ENCODE measurements at places on chromosomes 11 and 22. TPM values are rescaled to one million over a fixed set of nuclear protein-coding genes. Genes with fewer than 3 reads are reported as not detected.

The PDGFB gene
- polyA plus RNA-seq = 14.6 TPM

The LYVE1 gene
- polyA plus RNA-seq = 57.7 TPM

The PTPN5 gene
- polyA plus RNA-seq = 1.3 TPM

The CYP2R1 gene
- 20.1 TPM for polyA plus RNA-seq

The DMC1 gene
- polyA plus RNA-seq = 4.1 TPM

The VSIG10L2 gene
- 0.06 TPM for polyA plus RNA-seq

The OR52E8 gene
- polyA plus RNA-seq = not detected

- no peak for DNase-seq
Measured at GRCh38 chr11:69807106-69807815, 12.0 kb downstream of the FGF3 start.

- no peak for DNase-seq
Measured at GRCh38 chr11:44319552-44320288, 9.8 kb upstream of the ALX4 start.

- peak; percentile 46 for DNase-seq
Measured at GRCh38 chr11:3091846-3092602, 34.8 kb upstream of the CARS1 start.

DNA sequence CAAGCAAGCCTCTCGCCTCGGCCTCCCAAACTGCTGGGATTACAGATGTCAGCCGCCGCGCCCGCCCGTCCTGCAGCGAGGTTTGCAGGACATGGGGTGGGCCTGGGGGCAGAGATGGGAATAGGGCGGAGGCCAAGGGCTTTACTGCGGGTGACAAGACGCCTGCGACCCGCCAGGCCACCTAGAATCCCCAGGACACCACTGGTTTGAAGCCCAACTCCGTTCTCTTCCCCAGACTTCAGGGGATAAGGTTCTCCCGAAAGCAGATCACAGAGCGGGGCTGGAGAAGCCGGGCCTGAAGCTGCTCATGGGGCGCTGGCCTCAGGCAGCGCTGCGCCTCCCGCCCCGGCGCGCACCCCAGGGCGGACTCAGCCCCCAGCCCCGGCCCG lies 354 bp downstream of the POLR2L start:
- no peak for DNase-seq

GRCh38 chr11:117449111-117449693 lies 121.5 kb downstream of the CEP164 start:
- no peak for DNase-seq

DNA sequence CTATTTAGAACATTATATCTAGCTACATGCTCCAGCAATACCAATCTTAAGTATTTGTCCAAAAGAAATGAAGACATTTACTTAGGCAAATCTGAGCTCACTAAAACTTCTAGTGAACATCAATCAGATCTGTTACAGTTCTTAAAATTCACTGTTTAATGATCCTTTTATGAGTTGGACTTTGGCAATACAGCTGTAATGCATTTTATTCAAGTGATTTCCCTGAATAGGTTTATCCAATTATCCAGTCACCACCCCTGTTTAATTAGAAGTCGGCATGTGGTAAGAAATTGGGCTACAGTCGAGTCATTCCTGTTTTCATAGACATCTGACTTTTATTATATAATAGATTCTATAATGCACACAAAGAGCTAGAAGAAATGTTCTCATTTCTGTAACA lies 1029.0 kb upstream of the TENM4 start:
- no peak for DNase-seq

GRCh38 chr11:75910426-75911145 lies 95.6 kb downstream of the UVRAG start:
- DNase-seq = no peak

DNA sequence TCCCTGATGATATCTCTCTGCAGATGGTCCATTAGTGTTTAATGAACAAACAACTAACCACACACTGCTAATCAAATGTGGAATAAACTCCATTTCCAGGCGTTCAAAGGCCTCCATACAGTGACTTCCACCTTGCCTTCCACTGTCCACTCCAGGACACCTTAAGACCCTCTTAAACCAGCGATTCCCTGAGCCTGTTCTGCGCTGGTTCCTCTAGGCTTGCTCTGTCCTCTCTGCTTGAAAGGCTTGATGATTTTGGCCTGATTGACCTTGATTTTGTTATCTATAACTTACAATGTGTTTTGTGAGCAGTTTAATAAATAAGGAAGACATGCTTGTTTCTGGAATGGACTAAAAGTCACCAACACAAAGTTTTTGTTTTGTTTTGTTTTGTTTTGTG lies 12.0 kb downstream of the OVCH2 start:
- no peak for DNase-seq

DNA sequence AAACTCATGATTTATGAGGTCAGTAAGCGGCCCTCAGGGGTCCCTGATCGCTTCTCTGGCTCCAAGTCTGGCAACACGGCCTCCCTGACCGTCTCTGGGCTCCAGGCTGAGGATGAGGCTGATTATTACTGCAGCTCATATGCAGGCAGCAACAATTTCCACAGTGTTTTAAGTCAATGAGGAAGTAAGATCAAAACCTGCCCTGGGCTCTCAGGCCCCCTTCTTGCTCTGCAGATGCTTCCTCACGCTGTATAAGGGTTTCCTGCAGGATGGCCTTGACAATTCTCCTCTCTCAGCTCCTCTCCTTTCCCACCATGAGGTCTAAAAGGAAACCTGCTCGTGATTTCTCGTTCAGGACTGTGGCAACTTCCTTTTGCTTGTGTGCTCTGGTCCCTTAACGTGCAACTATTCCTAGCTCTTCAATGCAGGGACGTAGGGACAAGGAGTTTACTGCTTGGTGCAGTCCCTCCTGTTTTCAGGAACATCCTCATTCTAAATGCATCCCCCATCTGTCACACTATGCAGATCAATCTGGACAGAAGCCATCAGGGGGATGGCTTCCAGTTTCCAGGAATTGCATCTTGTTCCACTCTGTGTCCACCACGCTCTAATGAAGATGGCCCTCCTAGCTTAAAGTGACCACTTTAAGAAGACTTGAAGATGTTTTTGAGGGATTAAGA lies 64.3 kb upstream of the IGLL5 start:
- DNase-seq = no peak

- DNase-seq = no peak
Measured at GRCh38 chr22:23264610-23265367, 84.5 kb downstream of the BCR start.

DNA sequence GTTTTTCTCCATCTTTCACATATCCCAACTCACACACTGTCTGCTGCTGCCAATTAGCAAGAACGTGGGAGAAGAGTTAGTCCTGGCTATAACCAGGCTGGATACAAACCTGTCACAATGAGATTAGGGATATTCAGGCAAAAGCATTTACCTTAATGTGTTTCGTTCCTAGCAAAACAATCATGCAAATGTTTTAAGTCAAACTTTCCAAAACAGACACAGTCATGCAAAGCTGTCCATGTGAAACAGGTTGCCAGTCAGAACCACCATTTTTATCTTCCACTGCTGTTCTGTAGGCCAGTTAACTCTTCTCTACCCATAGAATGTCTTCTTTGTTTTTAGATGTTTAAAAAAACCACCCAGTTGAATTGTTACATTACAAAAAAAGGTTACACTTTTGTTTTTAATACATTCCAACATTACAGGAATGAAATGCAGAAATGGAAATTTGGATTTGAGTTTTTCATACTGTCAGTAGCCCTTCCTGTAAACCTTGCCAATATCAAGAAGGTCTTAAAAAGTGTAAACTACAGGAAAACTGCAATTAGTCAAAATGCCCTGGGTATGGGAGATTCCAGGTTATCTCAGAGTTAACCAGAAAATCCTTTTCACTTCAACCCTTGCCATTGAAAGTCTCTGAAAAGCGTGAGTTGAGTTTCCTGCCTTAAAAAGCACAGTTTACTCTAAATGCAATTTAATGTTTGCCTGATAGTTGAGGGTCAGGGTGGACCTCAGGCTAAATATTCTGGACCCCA lies 34.2 kb upstream of the LDLRAD3 start:
- DNase-seq = no peak

GRCh38 chr11:123482218-123482617 lies 52.1 kb downstream of the GRAMD1B start:
- DNase-seq = no peak

- DNase-seq = no peak
Measured at GRCh38 chr11:121553389-121553788, 100.6 kb upstream of the SORL1-AS1 start.

DNA sequence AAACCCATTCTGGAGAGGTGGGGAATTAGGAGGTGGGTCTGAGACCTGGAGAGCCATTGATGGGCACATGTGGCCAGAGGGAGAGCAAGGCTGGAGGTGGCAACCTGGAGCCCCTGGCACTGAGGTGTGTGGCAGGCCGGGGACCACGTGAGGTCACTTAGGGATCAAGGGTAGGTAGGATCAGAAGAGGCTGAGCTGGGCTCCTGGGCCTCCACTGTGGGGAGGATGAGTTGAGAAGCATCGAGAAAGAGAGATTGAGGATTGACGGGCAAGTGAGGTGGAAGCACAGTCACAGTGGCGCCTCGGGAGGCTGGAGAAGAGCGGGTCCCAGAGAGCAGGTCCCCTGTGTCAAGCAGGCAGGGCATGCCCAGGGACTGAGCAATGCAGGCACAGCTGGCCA lies 4.1 kb downstream of the GNAZ start:
- DNase-seq = no peak

DNA sequence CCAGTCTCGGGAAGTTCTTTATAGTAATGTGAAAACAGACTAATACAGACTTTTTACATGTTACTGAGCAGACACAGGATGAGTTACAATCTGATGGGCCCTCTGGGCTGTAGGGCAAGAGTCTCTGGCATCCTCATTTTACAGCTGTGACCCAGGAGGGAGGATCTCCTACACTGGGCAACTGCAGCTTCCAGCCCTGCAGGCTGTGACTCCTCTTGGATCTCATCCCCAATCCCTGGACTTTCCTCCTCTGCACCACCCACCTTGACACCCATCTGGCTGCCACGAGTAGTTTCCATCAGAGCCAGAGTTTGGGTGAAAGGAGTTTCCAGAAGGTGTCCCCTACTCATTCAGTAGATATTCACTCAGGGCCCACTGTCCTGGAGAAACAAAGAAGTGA lies 48.9 kb upstream of the MYEOV start:
- DNase-seq = no peak

DNA sequence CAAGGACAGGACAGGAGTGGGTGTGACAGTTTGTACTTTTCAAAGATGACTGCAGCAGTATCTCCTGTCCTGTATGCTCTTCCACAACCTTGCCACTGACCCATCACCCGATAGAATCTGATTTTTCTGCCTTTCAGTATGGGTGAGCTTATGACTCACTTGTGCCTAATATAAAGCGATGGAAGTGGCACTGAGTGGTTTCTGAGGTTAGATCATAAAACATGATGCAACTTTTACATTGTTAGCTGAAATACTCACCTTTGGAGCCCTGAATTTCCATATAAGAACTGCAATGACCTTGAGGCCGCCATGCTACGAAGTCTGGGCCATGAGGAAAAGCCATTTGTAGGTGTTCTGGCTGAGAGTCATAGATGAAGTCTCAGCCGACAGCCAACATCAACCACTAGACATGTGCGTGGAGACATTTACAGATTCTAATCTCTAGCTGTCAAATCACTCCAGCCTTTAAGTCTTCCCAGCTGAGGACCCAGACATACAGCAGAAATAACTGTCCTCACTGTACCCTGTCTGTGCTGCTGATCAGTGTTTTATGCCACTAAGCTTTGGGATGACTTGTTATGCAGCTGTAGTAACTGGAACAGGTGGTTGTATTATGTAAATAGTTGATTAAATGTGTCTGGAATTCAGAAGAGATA lies 105.9 kb upstream of the ARHGAP20 start:
- no peak for DNase-seq

DNA sequence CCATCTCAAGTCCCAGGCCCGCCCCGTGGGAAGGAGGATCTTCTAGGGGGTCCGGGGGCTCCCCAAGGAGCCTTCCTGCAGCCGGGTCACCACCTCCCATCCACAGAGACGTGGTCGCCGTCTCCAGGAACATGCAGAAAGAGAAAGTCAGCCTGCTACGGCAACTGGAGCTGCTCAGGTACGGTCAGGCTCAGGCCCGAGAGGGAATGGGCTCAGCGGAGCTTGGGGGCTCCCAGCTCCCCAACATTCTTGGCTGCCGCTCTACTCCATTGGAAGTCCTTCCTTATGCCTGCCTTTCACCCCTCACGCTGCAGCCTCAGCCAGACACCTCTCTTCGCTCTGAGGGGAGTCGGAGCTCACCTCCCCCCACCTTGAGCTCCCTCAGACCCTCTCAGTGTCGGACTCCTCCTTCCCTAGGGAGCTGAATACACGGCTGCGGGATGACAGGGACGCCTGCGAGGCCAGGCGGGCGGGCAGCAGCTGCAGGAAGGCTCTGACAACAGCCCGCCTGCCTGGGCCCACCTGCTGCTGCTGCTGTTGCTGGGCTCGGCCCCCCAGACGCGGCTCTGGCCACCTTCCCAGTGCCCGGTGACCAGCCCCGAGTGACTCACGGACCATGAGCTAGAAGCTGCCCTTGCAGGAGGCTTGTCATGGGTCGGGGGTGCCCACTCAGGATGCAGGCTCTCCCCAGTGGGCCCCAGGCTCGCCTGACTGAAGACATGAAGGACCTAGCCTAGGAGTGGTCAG lies 1.5 kb upstream of the CD151 start:
- no peak for DNase-seq

GRCh38 chr22:19870153-19871022 lies 15.7 kb upstream of the GNB1L start:
- DNase-seq = no peak

- peak; percentile 54 for DNase-seq
Measured at GRCh38 chr11:119144825-119145486, 3.9 kb upstream of the ABCG4 start.

DNA sequence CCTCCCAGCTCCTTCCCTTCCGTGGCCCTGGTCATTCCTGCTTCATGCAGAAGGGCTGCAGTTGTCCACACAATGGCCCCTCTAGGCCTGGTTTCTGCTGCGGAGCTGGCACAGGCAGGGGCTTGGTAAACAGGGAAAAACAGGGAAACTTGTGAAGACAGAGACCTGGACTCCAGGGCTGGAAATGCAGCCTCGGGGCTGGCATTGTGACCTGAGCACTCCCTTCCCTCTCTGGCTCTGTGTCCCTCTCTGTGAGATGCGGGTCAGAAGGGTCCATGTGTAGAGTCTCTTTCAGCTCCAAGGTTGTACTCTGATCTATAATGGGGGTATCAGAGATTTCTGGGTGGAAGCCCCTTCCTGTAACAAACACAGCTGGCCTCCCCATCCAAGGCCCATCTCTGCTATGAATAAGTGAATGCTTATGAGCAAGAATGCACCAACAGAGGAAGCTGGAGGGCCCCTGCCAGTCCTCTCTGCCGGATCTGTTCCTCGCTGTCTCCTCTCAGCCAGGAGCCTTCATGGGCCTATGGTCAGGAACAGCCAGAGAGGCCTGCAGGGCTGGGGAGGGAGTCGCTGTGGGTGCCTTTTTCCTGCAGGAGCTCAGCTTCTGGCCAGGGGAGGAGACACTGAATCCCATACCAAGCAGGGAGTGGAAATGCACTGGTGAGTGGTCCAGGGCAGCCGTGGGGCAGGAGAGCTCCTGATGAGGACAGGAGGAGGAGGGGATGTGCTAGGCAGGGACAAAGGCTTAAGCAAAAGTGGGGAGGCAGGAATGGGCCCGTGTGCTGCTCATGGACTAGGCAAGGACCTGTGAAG lies 6.7 kb upstream of the DERL3 start:
- no peak for DNase-seq
